Right lobe of liver (tissue), 6 donors: ENCODE measurements at places on chromosomes 5 and 9. TPM values are rescaled to one million over a fixed set of nuclear protein-coding genes. Genes with fewer than 3 reads are reported as not detected.
A peak's percentile ranks its signal among the peaks of the same experiment; 100 is the strongest.

DNA sequence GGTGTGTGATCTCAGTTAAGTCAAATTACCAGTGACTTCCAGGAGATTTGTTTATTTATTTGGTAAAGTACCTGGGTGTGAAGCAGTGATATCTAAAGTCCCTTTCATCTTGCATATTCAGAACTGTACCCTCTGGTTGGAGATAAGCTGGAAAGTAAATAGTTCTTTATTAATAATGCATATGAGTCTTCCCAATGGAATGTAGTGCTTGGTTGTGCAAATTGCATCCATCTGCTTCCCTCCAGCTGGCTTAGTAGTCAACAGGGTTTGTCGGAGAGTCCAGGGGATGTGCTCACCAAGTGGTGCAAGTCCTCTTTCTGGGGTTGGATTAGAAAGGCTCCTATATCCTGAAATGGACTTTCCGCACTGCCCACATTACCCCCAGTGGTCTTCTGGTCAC is 42.0 kb downstream of the TRPM3 start:
- DNase-seq, result no peak

GRCh38 chr5:68070591-68071281 is 144.8 kb upstream of the PIK3R1 start:
- DNase-seq, result no peak

The OR13D1 gene
- not detected for total RNA-seq

GRCh38 chr5:98749046-98749445 is 24.4 kb upstream of the RGMB start:
- no peak for DNase-seq

DNA sequence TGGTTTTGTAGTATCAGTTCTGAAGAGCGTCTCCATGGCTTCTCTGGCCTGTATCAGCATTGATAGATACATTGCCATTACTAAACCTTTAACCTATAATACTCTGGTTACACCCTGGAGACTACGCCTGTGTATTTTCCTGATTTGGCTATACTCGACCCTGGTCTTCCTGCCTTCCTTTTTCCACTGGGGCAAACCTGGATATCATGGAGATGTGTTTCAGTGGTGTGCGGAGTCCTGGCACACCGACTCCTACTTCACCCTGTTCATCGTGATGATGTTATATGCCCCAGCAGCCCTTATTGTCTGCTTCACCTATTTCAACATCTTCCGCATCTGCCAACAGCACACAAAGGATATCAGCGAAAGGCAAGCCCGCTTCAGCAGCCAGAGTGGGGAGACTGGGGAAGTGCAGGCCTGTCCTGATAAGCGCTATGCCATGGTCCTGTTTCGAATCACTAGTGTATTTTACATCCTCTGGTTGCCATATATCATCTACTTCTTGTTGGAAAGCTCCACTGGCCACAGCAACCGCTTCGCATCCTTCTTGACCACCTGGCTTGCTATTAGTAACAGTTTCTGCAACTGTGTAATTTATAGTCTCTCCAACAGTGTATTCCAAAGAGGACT is 1.5 kb downstream of the GPR21 start:
- DNase-seq, result no peak

GRCh38 chr5:55597014-55597981 is 62.5 kb upstream of the PLPP1 start:
- no peak for DNase-seq

- no peak for DNase-seq
Observed at GRCh38 chr5:141734501-141735229, 52.6 kb upstream of the ARAP3 start.

GRCh38 chr9:108673386-108673785 is 182.4 kb downstream of the ACTL7B start:
- no peak for DNase-seq

The ZNG1A gene
- 14.6 TPM for total RNA-seq

- no peak for DNase-seq
Observed at GRCh38 chr9:77440057-77440456, 208.1 kb downstream of the GNA14 start.

- no peak for DNase-seq
Observed at GRCh38 chr9:106052735-106053134, 358.4 kb downstream of the TMEM38B start.

The KCNIP1 gene
- not detected for total RNA-seq

The ZBTB26 gene
- total RNA-seq, result 2.3 TPM

DNA sequence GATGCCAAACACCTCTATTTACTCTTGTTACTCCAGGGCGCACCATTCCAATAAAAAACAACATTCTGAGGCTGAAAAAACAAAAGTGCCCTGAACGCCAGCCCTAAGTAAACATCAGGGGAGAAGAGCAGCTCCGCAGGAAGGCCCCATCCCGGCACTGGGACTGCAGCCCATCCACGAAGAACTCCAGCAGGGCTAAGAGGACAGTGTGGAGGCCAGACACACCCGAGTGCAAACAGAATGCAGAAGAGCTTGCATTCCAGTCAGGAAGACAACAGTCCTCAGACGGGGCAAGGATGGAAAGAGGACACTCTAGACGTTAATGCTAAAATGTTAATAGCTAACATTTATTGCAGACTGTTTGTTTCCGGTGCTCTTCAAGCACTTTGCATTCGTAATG is 33.0 kb downstream of the FAM240B start:
- DNase-seq, result no peak

GRCh38 chr9:107363516-107364152 is 80.6 kb downstream of the RAD23B start:
- DNase-seq, result no peak

DNA sequence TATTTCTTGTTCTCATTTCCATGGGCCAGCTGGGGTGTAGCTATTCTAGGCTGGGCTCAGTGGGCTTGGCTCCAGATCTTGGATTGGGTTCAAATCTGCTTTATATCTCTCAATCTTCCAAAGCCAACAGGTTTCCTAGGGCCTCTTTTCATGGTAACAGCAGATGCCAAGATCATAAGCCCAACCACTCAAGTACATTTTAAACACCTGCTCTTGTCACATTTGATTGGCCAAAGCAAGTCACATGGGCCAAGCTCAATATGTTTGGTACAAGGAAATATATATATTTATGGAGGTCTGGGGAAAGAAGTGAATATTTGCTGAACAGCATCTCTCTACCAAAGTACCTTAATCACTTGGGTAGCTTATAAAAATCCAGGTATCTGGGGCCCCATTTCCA is 49.5 kb downstream of the MRRF start:
- DNase-seq, result no peak

- DNase-seq, result peak; percentile 78
Observed at GRCh38 chr5:139767960-139768359, 27.6 kb upstream of the PSD2 start.

DNA sequence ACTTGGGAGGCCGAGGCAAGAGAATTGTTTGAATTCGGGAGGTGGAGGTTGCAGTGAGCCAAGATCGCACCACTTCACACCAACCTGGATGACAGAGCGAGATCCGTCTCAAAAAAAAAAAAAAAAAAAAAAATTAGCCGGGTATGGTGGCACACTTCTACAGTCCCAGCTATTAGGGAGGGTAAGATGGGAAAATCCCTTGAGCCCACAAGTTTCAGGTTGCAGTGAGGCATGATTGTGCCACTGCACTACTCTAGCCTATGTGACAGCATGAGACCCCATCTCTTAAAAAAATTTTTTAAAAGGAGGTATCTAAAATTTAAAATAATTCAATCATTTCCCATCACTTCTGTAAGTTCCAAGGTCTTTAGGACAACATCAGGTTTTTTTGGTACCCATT is 26.0 kb downstream of the PSIP1 start:
- DNase-seq, result no peak

- peak; percentile 51 for DNase-seq
Observed at GRCh38 chr5:81749561-81750307, 1.2 kb downstream of the SSBP2 start.

DNA sequence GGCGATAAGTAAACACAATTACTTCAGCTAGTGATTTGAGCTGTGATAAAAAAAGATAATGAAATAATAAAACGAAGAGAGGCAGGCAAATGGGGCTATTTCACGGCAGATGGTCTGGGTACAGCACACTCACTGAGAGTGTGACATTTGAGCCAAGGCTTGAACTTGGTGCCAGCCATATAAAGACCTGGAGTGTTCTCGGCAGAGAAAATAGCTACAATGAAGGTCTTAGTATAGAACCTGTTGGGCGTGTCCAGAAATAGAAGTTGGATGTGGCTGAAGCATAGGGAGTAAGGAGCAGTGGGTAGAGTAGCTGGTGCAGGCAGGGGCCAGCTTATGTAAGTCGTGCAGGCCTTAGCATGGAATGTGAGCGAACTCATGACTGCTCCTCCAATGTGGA is 660.3 kb upstream of the WWC1 start:
- no peak for DNase-seq

- no peak for DNase-seq
Observed at GRCh38 chr5:54655266-54655665, 137.7 kb downstream of the SNX18 start.

DNA sequence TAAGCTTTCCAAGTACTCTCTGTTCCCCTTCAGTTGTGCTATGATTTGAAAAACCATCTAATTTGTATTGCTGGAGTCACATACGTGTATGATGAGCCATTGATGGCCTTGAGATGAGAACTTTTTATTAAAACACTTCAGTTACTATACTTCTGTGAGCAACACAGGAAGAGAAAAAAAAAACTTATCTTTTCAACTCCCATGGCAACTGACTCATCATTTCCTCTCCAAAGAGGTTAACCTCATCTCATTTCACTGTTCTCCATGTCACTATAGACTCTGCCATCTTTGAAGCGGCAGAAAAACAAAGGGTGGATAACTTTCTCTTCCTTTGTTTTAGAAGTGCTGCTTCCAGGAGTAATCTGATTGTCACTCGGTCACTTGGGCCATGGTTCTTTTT is 104.3 kb upstream of the PCSK1 start:
- no peak for DNase-seq

DNA sequence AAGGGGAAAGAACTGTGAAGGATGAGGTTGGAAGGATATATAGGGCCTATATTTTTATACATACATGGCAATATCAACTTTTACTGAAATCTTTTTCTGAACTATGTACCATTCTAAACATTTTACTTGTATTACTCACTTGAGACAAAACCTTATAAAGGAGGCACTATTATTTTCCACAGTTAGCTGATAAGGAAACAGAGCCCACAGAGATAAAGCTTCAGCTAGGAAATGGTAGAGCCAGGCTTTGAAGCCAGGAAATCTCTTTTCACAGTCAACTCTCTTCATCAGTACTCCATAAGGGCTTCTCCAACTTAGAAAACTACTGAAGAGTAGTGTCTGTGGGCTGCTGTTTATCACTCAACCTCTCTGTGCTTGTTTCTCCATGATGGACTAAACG is 613.7 kb downstream of the PRELID2 start:
- no peak for DNase-seq

- no peak for DNase-seq
Observed at GRCh38 chr9:132341177-132341840, 13.5 kb downstream of the SETX start.

The DBH gene
- 12.9 TPM for total RNA-seq

The SHISAL2B gene
- not detected for total RNA-seq

- DNase-seq, result peak; percentile 93
Observed at GRCh38 chr5:65721720-65722574, at the start of the genes NLN and SGTB. TSS of gene NLN (plus strand) at chr5:65722205. CDS start at chr5:65722374, 169 bp downstream. TSS of gene SGTB (minus strand) at chr5:65722109. CDS start at chr5:65720807, 1,302 bp downstream.

DNA sequence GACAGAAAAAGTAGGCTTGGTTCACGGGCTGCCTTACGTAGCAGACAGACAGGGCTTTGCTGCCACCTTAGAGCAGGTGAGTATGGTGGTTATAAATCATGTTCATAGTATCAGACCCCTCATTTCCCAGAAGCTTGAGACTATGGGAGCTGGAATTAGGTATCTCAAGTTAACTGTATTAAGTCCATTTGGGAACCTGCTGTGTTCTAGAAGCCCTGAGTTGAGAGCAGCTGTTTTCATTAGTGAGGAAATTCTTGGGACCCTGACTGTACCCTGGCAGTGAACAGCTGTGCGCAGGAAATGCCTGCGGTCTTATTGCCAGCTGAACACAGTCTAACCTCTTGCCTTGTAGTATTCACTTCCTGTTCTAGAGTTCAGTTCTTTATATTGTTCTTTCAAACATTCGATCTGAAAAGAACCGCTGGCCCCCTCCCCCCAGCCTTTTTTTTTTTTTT is 29.8 kb downstream of the UGCG start:
- no peak for DNase-seq

DNA sequence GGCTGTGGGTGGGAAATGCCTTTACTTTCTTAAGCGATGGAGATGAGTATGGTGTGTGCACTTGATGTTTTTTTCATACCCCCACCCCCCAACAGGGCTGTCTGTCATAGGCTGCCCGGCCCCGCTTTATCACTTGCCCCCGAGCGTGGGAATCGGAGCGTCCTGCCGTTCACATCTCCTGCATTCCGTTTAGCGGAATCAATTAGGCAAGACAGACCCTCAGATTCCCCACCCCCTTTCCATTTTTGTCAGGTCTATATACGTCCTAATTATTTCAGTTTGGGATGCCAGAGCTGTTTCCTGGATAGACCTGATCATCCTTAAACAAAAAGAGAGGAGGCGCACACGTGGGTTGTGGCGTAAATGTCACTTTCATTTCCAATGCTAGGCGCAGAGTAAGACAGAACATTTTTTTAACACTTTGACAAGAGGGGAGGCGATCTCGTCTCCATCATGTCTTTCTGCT is 217.2 kb downstream of the MEF2C start:
- no peak for DNase-seq

GRCh38 chr9:126663661-126664072 is 49.9 kb downstream of the LMX1B start:
- DNase-seq, result no peak

The SLC22A5 gene
- total RNA-seq, result 11.1 TPM

The ARID3C gene
- total RNA-seq, result 2.5 TPM

- no peak for DNase-seq
Observed at GRCh38 chr5:147400126-147400809, 109.6 kb downstream of the DPYSL3 start.

GRCh38 chr5:73911761-73912393 is 285.9 kb downstream of the ARHGEF28 start:
- DNase-seq, result no peak

GRCh38 chr5:86885489-86886230 is 267.9 kb downstream of the COX7C start:
- DNase-seq, result no peak

DNA sequence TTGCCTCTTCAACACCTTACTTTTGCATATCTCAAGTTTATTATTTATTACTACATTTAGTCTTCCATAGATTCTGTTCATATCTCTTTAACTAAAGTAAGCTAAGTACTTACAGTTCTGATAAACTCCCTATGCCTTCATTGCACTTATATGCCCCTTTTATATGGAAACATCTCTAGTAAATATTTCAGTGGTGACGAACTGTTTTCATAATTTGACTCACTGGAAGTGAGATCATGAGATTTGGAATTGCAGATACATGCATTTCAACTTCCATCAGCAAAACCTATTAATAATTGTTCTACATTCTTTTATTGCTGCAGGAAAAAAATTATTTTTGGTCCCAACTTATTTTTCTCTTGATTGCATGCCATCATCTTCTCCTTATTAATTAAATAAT is 263.5 kb downstream of the CD180 start:
- no peak for DNase-seq

The FAM200C gene
- total RNA-seq, result 0.56 TPM
